ENCODE measurements at places on chromosomes 5 and 9.
A peak's percentile ranks its signal among the peaks of the same experiment; 100 is the strongest.

DNA sequence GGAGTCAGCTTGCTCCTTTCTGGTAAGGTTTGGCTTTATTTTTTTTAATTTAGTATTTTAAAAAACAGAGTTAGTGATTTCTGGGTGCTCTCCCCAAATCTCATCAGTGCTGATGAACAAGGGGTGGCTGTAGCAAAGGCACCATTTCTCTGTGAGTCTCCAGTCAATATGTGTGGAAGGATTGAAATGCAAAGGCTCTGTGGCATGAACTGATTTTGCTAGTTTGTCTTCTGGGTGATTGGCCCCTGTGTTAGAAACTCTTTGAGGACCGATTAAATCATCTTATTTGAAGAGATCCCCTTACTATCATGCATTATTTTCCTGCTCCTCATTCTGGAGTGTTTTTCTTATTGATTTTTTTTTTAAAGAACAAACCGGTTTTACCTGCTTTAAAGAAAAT lies 596 bp downstream of the TEK start:
- DNase-seq: no peak

- DNase-seq: no peak
These were observed 471.8 kb downstream of the KIF4B start for GRCh38 chr5:155485386-155485785.

GRCh38 chr5:75365740-75366139 lies 28.7 kb downstream of the HMGCR start:
- no peak for DNase-seq

DNA sequence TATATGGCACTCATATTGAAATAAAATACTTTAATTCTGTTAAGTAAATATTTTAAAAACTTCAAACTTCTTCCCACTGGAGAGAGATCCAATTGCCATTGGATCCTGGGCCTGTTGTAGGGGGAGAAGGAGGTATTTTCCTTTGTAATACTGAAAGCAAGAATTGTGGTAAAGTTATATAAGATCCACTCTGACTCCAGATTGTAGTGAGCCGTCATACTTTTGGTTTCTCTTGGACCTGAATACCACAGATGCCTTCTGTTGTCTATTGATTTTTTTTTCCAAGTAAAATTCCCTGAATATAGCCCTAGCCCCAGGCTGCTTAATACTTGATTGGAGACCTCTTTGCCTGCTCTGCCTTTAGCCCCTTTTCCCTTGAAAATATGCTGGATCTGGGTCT lies 86.9 kb downstream of the ATG10 start:
- DNase-seq: peak; percentile 45

- no peak for DNase-seq
These were observed 123.8 kb upstream of the LIFR start for GRCh38 chr5:38680094-38680825.

GRCh38 chr5:153630546-153630945 lies 140.1 kb downstream of the GRIA1 start:
- DNase-seq: no peak

DNA sequence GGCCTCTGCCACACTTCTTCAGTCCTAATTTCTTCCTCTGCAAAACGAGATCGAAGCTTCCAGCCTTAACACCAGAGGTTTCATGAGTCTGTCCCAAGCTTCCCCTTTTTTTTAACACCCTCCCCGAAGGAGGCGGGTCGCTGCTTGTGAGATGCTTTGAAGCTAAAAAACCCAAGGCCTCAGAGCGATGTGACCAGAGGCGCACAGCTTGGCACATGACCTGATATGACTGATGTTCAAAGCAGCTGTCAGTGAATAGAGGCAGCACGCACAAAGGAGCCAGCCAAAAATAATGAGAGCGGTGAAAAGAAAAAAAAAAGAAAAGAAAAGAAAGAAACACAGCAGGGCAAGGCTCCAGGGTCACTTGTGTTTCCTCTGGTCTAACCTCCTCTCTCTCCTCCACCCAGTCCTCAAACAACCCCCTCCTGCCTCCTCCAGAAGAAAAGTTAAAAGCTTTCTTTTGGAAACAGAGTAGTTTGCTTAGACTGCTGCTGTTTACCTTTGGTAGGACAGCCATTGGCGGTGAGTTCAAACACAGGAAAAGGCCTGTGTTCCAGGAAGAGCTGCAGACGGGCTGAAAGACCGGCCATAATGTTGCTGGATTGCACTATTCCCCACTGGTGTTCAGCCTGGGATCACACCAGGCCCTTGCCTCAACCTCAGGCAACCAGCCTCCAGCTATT lies 10.9 kb upstream of the ZNF366 start:
- peak; percentile 44 for DNase-seq

GRCh38 chr9:29006628-29007027 lies 1433.3 kb upstream of the C9orf72 start:
- no peak for DNase-seq

- DNase-seq: no peak
These were observed 288.5 kb downstream of the ZNF608 start for GRCh38 chr5:124457901-124458300.

DNA sequence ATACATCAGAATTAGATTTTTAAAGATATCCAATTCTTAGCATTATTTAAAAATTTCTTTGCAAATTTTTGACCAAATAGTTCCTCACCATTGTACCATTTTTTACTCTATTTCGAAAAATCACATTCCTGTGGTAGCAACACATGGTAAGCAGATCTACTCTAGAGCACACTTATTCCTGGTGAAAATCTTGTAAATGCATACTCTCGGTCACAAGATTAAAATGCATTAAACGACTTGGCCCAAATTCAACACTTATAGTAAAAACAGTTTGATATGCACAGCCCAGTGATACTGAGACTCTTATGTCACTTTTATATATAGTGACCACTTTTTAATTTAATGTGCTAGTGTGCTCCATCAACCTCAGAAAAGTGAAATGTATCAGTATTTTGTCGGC lies 208.8 kb upstream of the TARS1 start:
- peak; percentile 57 for DNase-seq

- DNase-seq: peak; percentile 90
These were observed 16.1 kb downstream of the AP3S1 start for GRCh38 chr5:115857626-115858349.

- DNase-seq: no peak
These were observed 709.3 kb upstream of the RGMB start for GRCh38 chr5:98064118-98064685.

DNA sequence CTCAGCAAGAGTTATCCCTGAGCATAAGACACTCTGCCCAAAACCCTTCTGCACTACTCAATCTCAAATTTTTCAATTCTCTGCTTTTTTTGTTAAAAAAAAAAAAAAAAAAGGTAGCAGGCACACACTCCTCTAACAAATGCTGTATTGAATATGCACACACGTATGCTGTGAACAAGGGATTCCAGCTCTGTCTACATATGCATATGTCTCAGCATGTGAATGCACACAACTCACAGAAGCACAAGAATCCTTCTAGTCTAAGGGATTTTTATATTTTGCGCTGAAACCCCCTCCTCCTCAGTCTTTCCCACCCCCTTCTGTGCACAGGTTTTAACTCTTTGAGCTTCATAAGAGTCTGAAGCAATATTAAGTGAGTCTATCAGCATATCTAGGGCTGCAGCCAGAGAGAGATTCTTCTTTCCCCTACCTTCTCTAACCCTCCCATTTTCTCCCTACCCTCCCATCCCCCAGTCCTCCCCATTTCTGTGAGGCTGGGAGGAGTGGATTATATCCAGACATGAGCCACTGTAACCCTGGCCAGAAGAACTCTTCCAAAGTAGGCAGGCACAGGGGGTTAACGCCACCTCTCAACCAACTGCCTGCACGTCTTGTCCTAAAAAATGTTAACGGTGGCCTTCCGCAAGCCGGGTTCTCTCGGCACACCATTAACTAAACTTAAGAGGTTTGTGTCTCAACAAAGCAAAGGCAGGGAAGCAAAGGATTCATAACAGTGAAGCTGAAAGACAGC lies 1.0 kb downstream of the GABRB2 start:
- no peak for DNase-seq

DNA sequence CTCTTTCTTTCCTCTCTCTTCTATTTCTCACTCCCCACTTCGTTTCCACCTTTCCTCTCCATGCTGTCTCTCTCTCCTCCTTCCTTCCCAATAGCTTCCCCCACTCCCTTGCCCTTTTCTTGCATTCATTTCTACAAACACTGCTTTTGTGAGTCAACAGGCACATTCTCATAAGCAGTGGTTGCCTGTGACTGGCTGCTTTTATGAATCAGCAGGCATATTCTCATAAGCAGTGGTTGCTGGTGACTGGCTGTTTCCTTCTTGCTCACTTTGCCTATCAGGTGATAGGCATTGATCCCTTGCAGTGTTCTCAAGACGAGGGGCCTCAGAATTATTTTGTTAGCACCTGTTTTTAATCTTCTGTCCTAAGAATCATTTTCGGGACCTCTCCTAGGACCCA lies 116.1 kb upstream of the ACTBL2 start:
- peak; percentile 78 for DNase-seq

Measured in choroid plexus epithelial cell (primary cell).